Substantia nigra (tissue), 51 donors: ENCODE measurements at places on chromosomes 6 and 20.

DNA sequence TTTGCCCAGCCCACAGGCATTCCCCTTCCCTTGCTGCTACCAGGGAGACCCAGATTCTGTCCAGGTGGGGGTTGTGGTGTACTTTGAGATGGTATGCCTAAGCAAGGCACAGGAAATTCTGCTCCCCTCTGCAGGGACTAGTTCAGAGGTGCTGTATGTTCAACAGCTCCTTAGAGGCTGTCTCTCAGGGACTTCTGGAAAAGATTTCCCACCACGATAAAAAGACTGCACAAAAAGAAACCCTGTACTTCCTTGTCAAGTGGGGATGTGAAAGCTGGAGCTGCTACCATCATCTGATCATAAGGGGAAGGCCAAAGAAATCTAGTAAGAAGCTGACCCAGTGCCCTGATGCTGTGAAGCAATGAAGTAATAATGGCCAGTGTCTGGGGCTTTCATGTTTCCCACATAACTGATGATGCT is 51.5 kb upstream of the SMIM29 start:
- DNase-seq: peak; percentile 36

DNA sequence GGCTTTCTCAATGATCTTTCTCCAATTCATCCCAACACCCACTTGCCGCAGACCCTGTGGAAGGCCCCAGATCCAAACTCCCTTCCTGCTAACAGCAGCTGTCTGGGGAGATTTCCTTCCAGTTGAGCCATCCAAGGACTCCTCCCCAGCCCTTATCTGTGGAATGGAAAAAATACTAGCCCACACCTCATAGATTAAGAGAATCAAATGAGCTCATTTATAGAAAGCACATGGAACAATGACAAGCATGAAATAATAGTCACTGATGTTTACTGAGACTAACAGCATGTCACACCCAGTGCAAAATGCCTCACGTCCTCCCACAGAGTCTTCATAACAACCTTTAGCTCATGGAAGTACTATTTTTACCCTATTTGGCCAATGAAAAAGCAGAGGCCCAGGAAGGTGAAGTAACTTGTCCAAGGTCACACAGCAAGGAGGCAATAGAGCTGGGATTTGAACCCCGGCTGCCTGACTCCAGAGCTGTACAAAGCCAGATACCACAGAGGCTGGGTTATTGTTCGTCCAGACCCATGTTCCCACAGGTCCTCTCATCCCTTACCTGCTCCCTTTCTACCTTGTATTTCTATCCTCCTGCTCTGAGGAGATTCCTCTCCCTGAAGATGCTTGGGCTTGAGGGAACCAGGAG is 23.4 kb upstream of the PTGIS start:
- no peak for DNase-seq

- DNase-seq: no peak
Observed at GRCh38 chr20:23063168-23063567, 13.7 kb upstream of the THBD start.

- no peak for DNase-seq
Observed at GRCh38 chr20:16057651-16058050, 515.6 kb downstream of the KIF16B start.

GRCh38 chr6:53461696-53462095 is 83.2 kb downstream of the GCLC start:
- DNase-seq: no peak

GRCh38 chr6:54102238-54102637 is 9.0 kb upstream of the MLIP start:
- no peak for DNase-seq

- no peak for DNase-seq
Observed at GRCh38 chr6:21596949-21597682, 3.6 kb downstream of the SOX4 start.

DNA sequence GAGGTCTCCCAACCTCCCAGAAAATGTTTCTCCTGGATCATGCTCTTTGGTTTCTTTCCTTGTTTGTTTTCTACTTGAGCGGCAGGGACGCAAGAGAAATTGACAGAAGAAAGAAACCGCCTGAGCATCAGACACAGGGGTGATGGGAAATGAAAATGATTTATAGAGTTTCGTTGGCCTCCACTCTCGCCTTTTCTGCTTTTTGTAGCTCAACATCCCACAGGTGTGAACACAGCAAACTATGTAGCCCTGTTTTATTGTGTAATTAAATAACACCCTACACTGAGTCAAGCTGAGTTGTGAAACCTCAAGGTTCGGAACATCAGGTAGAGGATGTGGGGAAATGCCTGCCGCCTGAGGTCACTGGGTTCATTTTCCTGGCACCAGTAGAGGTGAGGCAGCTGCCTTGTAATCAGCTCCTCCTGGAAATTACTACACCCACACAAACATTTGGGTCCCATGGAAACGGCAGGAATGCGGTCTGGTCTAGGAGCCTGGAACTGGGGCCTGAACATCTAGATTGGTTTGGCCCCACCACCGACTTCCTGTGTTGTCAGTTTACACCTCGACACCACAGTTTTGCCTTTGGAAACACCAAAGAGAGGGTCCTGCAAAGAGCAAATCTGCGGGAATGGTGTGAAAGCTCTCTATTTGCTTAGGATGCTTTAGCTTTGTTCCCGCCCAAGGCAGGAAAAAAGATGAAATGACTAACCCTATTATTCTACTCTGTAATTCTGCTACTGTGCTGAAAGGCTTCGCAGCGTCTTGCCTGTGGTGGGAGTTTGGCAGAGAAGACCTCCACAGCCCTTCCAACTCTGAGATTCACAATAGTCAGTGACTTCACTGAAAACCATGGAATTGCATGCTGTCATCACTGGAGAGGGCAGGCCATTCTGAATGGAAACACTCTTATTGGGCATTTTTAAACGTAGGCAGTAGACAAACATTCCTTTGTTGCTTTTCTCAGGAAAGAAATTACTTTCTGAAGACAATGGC is 53.0 kb downstream of the ADAT2 start:
- no peak for DNase-seq

GRCh38 chr6:38588631-38589366 is 50.9 kb downstream of the BTBD9 start:
- no peak for DNase-seq

GRCh38 chr6:148972481-148972880 is 225.7 kb downstream of the UST start:
- no peak for DNase-seq

DNA sequence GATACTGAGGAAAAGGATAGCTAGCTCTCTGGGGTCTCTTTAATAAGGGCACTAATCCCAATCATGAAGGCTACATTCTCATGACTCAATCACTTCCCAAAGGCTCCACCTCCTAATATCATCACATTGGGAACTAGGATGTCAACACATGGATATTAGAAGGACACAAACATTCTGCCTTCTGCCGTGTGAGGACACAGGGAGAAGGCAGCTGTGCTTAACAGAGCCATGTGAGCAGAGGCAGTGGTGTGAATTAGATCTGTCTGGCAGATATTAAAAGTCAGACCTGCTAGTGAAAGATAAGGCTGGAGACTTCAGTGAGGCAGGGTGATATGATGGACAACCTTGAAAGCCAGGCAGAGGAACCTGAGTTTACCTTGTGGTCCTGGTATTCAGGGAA is 341.9 kb downstream of the ARHGAP18 start:
- DNase-seq: no peak

- DNase-seq: no peak
Observed at GRCh38 chr6:42347456-42347855, 104.3 kb downstream of the TRERF1 start.

DNA sequence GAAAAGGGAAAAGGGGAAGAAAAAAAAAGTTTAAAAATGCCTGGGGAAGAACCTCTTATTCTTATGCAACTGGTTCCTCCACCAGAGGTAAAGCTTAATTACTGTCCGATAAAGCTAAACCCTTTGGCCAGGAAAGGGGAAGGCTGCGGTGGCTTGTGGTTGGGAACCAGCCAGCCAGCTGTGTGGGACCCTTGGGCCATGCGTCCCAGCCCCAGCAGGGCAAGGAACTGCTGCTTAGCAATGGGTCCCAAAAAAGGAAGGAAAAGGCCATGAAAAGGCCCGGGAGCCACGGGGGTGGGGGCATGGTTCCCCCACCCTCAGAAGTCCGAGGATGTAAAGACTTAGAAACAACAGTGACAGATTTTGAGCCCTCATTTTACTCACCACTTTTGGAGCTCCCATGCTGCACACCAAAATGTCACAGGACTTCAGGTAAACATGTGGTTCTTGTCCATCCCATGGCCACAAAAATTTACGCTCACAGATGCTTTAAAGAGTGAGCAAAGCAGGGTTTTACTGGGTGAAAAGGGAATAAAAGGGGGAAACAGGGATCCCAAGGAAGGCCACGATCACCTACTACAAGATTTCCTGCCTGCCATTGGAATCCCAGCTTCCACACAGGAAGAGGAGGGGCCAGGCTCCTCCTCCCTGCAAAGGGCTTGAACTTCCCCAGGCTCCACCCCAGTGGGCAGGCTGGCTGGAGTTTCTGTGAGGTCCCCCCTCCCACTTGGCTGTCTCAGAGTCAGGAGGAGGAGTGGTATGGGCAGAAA is 1234.7 kb upstream of the GJE1 start:
- no peak for DNase-seq

DNA sequence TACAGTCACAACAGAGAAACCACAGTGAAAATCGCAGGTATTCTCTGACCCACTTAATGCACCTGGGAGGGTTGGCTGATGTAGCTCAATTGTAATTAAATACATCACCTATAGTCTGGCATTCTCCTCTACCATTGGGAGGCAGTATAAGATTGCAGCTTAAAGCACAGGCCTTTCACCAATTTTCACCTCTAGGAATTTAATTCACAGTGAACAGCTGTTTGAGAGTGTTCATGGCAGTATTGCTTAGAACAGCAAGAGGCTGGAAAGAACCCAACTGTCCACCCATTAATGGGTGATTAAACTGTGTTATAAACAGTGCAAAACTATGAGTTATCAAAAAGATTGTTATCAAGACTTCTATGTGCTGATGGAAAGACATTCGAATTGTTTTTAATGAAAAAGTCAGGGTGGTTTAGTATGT is 2.0 kb downstream of the EDEM2 start:
- DNase-seq: no peak

DNA sequence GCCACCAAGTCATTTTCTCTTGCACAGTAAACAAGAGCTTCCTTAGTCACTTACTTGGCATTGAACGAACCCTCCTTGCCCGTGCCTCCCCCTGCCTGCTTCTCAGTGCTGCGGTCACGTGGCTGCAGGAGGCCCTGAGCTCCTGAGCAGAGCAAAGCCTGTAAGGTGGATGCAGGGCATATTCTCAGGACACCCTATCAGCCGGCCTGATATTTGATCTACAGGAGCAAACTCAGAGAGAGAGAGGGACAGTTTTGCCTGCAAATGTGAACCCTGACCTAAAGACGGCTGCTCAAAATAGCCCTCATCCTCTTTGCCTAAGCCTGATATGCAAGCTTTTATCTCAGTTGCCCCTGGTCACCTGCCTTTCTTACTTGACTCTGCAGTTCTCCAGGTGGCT is 93.0 kb upstream of the POPDC3 start:
- DNase-seq: peak; percentile 17

GRCh38 chr6:107495196-107495643 is 5.3 kb downstream of the SOBP start:
- no peak for DNase-seq

DNA sequence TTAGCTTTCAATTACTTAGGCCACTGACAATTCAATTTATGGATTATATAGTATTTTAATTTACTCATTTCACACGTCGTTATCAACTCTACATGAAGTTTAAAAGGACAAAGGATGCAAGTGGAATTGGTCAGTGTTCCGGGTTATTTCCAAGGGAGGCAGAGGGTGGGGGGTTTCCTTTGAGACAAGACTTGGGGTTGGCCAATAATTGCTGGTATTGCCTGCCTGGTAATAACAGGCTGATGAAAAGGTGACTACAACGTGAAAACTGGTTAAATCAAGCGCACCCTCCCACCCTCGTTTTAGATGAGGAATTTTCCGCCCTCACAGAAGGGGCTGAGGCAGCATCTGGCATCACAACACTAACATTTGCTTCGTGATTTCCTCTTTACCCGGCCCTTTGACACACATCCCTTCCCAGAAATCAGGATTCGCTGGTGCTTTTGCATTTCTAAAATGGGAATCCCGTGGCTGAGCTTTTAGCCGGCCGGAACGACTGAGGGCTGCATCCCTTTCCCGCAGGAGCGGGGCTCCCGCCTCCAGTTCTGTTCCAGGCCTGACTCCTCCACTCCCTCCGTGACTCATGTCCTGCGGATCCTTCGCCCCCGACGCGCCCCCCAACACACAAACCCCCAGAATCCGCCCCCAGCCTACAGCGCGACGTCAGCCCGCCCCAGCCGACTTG is 999 bp upstream of the PIM1 start:
- no peak for DNase-seq

- no peak for DNase-seq
Observed at GRCh38 chr20:5150226-5151076, 23.6 kb downstream of the CDS2 start.

- no peak for DNase-seq
Observed at GRCh38 chr20:19313342-19314069, 101.1 kb downstream of the SLC24A3 start.

DNA sequence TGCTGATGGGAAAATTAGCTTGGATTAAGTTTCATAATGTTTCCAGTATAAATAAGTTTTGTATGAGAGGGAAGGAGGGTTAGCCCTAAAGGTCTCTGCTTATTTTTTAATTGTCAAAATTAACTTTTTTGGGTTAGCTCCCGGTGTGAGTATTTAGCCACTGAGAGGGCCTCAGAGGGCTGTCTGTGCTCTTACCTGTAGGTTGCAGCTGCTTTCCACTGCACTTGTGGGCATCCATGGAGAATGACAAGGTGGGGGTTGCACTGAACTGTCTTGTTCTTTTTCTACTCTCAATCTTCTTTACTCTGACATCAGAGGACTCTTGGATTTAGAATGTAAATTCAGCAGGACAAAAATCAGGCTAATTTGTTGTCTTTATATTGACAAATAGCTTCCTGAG is 81.4 kb downstream of the CD164 start:
- DNase-seq: no peak

DNA sequence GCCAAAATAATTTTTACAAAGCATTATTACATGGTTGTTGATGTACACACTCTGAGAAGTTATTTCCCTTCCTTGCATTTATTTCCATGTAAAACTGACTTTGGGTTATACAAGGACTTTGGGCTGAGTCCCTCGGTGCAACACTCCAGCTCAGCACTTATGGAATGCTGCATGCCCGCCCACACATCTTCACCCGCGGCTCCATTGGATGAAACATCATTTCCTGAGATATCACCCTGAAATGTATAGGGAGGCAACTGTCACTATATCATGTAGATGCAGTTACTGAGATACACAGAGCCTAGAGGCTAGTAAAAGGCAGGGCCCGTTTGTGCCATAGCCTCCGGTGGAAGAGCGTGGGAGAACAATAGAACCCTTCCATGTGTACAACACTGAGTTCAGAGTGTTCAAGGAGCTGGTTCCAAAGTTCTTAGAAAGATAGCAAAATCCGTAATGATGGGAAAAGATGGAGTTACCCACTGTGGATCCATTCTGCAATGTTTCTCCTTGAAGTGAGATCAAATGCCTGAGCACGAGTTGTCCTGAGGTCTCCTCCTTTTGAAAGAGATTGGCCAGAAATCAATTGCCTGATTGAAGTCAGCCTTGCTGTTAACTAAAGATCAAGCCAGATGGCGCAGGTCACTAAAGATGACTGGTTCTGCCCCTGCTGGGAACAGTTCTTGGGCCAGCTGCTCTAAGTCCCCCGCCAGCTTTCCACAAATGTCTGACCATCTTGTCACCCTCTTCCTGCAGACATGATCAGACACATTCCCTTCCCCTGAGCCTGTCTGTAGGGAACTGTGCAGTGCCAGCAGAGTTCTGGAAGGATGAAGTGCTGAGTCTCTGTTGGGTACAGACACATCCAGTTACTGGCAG is 100.9 kb upstream of the IYD start:
- peak; percentile 7 for DNase-seq
